ENCODE measurements at places on chromosomes 7 and 10.
A peak's percentile ranks its signal among the peaks of the same experiment; 100 is the strongest.

- DNase-seq = no peak
Observed at GRCh38 chr7:74263399-74264120, 9.4 kb upstream of the RFC2 start.

GRCh38 chr10:287026-287709 lies 151.9 kb downstream of the ZMYND11 start:
- DNase-seq = no peak

GRCh38 chr7:45131891-45132290 lies 20.4 kb upstream of the TBRG4 start:
- no peak for DNase-seq

- no peak for DNase-seq
Observed at GRCh38 chr7:115968171-115968570, 62.4 kb downstream of the TFEC start.

DNA sequence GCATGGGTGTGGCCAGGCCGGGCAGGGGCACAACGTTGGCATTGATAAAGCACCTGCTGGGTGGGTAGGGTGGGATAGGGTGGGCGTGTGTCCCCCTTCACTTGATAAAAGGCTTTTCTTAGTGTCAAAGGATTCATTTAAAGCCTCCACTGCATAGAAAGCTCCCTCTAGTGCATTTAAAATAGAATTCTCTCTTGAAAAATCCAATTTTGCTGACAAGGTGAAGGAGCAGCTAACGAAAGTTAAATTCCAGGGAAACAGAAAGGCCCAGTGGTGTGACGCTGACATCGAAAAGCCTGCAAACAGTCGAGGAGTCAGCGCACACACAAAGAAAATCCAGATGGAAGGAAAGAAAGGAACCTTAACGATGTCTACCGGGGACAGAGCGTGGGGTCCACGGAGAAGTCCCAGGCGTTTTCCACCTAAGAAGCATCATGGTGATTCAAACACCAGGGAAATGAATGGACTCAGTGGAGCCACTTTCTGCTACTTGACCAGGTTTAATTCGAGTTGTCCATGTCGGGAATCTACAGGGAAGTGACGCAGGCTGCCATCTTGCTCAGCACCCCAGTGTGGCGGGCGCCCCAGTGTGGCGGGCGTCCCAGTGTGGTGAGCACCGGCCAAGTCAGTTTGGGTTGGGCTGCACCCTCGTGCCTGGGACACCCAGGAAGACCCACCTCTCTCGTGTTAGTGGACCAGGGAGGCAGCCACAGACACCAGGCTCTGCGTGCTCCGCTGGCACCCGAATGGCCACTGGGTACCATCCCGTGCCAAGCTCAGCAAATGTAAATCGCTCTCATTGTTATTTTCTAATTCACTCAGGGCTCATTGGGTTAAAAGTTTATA lies 217.8 kb downstream of the DNAJB6 start:
- DNase-seq = no peak

DNA sequence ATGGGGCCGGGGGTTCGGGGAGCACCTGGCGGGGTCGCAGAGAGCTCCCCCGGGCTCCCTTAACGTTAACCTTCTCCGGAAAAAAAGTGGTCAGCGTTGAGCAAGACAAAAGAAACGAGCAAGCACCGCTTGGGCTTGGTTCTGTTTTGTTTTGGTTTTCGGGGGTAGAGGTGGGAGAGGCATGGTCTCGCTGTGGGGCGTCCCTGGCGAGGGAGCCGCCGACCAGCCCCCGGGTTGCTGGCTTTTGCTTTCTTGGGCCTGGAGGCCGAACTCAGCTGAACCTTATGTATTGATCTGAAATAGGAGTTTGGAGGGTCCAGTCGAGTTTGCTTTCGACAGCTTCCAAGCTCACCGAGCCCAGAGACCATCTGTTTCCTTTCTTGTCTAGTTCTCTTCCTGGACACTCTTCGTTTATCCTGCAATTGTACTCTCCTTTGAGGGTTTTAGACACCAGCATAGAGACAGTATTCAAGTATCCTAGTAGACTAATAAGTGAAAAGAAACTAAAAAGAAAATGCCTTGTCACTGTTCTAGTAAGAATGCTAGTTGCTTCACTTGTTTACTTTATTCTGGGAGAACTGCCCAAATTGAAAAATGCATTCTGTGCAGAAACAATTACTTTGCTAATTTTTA lies 980 bp downstream of the FHIP2A start:
- DNase-seq = peak; percentile 3
